ENCODE measurements at places on chromosomes 13 and 19.

GRCh38 chr13:105774739-105775460, 760.6 kb downstream of the EFNB2 start:
- DNase-seq = no peak

GRCh38 chr19:49057636-49058234, at the start of gene CGB7:
Gene CGB7 (minus strand): TSS chr19:49057749. CDS start chr19:49055375, 2,374 bp downstream.
- peak; percentile 62 for DNase-seq

- no peak for DNase-seq
These were observed 273.4 kb downstream of the NHLRC3 start for GRCh38 chr13:39311619-39312018.

DNA sequence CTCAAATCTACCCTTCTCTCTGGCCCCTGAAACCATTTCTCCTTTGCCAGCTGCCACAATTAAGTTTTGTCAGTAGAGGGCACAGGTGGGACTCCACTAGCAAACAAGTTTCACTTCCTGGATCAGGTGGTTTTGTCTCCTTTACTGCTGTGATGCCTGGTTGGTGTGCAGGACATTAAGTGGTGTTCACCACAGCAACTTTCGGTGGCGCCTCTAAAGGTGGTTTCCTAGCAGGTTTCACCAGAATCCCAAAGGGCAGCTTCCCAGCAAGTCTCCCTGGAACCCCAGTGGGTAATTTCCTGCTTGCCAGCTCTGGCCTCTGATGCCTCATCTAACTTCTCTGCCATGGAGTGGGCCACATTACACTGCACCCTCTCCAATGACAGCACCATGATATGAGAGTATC, 16.6 kb downstream of the MED4 start:
- DNase-seq = no peak

- no peak for DNase-seq
These were observed 51.7 kb downstream of the MYH14 start for GRCh38 chr19:50255115-50255514.

DNA sequence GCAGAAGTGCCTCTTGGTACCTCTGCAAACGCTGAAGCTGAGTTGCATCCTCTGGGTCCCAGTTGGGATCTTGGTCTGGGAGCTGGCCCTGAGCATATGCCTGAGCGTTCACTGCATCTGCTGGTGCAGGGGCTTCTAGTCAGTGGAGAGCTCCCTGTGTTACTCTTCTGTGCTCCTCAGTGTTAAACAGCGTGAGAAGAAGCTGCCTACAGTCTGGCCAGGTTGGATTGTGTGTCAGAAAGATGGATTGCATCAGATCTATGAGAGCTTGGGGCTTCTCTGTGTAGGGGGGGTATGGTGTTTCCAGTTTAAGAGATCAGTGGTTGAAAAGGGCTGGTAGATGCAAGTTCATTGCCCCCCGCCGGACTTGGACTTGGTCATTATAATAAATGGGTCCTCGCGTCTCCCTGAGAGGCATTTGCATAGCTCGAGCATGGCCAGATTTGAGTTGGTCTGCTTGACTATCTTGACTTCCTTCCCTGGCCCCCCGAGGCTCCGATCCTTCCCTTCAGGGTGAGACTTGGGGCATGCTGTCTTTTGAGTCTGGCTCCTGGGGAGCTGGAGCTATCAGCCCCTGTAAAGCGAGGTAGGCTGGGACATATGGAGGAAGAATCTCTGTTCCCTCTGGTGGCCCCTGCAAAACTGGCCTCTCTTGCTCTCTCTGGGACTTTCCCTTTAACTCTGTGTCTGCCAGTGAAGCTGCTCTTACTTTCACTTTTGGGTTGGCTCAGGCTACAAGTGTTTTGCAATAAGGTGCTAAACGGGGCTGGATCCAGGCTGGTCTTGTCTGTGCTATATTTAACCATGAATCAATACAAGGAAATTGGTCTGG, 52.9 kb downstream of the OR10H4 start:
- DNase-seq = peak; percentile 51

DNA sequence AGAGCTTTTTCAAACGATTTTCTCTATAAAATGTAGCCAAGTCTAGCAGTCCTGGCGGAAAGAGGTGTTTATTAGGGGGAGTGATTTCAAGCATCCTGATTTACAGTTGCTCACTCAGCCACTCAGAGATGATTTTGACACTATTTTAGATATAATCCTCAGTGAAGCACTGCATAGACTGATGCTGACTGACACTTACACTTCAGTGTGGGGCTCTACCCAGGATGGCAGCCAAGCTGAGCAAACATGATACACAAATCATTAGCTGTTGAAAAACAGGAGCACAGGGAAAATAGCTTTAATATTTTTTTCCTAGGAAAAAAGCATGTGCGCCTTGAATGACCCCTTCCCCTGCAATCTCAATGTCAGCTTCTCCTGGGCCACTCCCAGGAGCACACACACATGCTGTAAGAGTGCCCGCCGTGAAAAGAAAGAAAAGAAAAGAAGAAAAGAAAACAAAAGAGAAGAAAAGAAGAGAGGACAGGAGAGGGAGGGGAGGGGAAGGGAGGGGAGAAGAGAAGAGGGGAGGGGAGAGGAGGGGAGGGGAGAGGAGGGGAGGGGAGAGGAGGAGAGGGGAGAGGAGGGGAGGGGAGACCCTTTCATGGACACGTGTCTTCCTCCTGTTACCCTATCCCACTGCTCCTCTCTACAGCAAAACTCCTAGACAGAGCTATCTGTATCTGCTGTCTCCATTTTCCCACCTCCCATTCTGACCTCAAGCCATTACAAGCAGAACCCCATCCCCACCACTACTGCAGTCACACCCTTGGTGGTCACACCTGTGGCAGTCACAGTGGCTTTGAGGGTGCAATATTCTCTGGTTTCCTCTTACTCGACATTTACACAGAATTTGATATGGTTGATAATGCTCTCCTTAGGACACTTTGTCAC, 36.4 kb downstream of the RCBTB2 start:
- no peak for DNase-seq

DNA sequence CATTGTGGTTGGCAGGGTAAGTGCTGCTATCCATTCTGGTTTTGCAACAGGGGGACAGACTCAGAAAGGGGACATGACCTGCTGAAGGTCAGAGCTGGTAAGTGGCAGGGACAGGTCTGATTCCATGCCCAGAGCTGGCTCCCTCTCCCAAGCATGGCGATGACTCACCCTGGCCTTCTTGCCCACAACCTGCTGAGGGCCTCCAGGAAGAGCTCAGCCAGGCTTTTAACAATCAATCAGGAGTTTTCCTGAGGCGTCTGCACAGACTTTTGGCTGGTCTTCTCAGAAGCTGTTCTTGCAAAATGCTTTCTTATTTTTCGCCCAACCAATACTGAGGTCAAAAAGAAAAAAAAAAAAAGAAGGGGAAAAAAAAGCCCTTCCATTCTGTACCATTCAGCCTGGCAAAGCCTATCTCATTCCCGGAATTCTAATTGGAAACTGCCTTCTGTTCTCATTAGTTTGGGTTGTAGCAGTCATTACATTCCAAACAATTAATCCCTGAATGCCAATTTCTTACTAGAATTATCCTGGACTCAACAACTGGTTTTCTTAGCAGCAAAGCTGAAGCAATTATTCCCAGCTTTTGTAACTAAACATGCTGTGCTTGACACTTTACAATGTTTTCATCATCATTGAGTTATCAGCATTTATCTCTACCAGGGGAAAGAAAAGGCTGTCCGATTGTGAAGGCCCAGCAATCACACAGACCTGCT, 17.7 kb downstream of the SIAH3 start:
- no peak for DNase-seq

DNA sequence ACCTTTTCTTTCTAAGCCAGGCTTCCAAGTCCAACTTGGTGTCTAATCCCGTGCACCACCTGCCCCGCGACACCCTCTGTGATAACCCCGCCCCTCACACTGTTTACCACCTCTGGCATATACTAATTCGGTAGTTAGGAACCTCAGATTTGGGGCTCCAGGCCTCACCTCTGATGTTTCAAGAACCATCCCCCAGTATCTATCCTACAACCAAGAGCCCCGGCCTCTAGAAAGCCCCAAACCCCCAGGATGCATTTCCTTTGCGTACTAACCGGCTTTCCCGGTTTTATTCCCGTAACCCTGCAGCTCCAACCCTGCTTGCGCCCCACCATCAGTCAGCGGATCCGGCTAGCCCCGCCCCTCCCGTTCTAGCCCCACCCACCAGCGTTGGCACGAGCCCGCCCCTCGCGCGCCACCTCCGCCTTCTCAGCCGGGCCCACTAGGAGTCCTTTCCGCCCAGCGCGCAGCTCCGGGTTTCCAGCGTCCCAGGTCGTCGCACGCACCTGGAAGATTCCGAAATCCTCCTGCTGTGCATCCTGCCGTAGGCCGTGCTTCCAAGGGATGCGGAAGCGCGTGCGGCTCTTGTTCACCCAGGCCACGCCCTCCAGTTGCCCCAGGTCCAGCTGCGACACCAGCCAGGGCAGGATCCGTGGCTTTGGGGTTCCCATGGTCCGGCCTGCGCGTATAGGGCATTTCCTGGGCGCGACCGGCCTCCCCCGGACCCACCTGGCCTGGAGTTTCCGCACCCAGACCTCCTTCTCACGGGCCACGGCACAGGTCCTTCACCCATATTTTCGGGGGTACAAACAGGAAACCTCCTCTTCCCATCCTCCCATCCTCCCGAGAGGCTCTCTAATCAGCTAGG, 1.3 kb downstream of the IRF3 start:
- peak; percentile 86 for DNase-seq

DNA sequence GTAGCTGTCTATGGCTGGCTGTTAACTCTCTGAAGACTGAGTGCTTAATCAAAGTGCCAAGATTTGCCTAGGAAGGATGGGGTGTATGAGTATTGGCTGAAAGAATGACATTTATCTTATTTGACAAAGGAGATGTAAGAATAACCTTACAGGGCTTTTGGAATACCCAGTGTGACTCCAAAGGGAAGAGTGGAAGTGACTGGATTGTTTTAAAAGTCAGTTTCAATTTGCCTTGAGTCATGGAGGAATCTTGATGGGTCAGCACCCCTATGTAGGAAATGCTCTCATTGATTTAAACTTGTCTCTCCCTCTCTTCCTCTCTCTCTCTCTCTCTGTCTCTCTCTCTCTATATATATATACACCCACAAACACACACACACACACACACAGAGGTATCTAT, 118.4 kb upstream of the CLDN10 start:
- no peak for DNase-seq

DNA sequence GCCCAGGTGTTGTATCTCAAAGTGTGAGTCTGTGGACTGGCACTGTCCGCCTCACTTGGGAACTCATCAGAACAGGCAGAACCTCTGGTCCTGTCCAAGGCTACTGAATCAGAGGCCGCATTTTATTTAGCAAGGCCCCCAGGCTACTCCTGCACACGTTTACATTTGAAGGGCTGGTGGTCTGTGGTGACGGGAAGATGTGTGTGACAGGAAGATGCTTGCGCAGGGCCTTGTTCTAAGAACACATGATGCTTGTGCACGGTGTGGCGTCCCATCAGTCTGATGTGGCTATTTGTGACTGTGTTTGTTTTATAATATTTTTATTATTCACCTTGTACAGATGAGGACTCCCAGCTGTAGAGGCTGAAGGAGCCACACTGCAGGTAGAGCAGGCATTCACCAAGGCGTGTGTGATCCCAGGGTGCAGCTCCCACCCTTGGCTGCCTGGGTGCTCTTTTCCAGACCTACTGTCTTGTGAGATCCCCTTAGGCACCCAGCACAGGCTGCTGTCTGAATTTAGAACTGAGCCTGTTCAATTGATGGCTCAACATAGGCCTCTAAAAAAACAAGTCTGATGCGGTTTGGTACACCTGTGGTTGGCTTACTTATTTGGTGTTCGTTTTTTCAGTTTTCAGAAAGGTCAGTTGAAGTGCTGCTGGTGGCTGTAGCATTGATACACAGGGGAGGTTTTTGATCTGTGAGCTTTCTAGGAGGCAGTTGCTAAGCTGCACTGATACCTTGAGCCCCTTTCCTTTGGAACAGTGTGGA, 3.1 kb downstream of the SLC25A15 start:
- no peak for DNase-seq

DNA sequence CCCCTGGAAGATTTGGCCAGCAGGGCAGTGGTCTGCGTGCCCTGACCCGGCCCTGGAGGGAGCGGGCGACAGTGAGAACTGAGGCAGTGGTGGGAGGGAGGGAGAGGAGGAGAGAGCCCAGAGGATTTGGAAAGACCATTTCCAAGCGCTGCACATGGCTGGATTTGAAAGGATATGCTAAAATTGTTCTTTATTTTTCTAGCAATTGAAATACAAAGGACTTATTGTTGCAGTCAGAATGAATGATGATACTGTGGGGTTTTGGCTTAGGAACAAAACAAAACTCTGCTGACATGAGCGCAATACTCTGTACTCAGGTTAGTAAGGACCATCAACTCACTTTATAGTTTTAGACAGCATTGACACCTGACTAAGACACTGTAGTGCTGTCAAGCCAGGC, 69.5 kb downstream of the TNFRSF19 start:
- no peak for DNase-seq

DNA sequence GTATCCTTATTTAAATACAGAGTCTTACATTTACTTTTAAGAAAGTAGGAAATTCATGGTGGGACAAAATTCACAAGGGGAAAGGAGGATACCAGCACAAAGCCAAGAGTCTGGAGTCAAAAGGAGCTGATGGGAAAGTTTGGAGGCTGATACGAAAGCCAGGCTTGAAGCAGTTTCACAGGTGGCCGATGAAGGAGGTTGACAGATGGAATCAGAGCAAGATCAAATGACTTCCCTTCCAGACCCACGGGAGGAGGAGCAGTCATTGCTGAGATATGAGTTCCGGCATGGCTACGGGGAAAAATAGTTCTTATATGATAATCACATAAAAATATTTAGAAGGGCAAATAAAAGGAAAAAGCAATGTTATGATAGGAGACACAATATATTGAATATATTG, 65.0 kb downstream of the DGKH start:
- peak; percentile 16 for DNase-seq

GRCh38 chr13:29707876-29708543, 112.5 kb upstream of the SLC7A1 start:
- DNase-seq = no peak

GRCh38 chr19:35569281-35569781, 5.9 kb upstream of the ATP4A start:
- DNase-seq = no peak

DNA sequence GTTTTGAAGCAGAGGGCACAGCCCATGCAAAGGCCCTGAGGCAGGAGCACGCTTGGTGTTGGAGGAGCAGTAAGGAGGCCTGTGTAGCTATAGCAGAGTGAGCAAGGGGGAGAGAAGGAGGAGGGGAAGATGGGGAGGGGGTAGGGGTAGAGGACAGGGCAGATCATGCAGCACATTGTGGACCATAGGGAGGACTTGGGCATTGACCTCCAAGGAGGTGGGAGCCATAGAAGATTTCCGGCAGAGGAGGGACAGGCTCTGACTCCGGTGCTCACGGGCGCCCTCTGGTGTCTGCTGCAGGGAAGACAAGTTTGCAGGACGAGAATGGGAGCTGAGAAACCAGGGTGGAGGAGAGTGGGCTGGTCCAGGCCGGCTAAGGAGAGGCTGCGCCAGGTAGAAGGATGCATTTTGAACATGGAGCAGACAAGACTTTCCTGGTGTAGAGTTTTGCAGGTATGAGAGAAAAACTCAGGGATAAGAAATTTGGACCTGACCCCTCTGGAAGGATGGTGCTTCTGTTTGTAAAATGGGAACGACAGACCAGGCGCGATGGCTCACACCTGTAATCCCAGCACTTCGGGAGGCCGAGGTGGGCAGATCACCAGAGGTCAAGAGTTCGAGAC, 13.7 kb upstream of the CREB3L3 start:
- DNase-seq = peak; percentile 47
